Activated T-cell treated with anti-CD3 and anti-CD28 coated beads for 24 hours (primary cell): ENCODE measurements at places on chromosomes 7 and 10.

GRCh38 chr10:89301232-89301631 lies 614 bp upstream of the IFIT2 start:
- DNase-seq = no peak

DNA sequence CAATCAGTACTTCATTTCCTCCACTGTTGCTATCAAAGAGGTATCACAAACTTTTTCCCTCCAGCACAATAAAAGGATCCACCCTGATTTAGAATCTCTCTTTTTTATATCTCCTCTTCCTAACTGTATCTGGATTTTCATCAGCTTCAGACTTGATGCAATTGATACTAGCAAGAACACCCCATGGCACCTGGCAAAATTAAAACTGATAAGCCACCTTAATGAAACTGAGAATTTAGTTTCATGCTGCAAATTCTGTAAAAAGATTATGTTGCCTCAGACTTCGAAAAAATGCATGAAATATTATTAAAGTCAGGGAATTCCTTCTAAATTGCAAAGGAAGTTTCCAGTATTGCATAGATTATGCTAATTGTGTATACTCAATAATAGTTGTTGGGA lies 277.0 kb downstream of the HDAC9 start:
- DNase-seq = no peak

DNA sequence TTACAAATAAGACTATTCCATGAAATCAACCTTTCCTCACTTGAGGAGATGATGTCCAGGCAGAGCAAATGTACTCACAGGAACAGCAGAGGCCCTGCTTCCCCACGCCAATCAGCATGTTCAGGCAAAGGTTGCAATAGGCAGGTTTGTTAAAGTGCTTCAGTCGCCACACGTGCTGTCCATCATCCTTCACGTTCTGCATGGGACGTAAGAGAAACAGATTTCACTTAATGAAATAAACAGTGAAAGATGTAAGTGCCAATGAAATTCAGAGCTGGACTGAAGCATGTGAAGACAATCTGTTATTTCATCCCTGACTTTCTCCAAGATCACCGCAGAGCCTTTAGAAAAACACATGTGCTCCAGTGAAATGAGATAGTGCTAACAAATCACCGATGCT lies 217.4 kb downstream of the DGKB start:
- no peak for DNase-seq

DNA sequence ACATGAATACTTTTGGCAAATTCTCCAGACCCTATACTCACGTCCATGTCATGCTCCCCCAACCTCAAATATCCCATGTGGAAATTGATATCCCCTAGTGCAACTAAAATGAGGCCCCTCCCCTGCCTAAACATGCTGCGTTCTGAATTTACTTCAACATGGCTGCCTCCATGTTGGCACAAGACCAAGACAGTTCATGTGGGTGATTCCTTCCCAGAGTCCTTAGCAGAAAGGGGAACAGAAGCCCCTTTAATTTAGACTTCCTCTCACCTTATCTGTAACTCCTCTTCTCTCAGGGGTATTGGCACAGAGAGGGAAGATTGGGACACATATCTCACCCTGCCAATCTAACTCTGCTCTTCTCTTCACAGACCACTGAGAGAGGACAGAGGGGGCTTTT lies 24.5 kb upstream of the SLC26A3 start:
- DNase-seq = no peak

- DNase-seq = no peak
These were observed 94.3 kb downstream of the PRPF18 start for GRCh38 chr10:13681095-13681494.

DNA sequence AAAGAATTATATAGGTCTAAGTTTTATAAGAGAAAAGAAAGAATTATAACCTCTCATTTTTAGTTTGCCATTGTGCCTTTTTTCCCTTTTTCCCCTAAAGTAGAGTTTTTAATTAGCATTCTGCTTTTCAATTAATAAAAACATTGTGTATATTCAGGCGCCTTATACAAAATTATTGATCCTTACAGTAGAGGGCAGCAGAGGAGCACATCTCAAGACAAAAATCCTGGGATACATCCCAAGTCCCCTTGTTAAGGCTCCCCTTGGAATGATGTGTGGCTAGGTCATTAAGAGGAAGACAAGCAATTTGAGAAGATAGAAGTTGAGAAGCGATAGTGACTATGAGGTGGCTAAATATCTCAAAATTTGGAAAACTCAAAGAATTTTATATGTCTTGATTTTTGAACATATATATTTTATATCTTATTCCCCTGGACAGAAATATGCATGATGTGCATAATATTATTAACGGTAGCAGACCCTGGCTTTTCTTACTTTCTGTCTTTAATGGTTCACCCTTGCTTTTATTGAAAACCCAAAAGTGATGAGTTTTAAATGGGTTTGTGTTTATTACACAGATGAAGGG lies 19.1 kb upstream of the TPK1 start:
- DNase-seq = no peak

- DNase-seq = no peak
These were observed 31.0 kb downstream of the PPIF start for GRCh38 chr10:79378383-79378646.

DNA sequence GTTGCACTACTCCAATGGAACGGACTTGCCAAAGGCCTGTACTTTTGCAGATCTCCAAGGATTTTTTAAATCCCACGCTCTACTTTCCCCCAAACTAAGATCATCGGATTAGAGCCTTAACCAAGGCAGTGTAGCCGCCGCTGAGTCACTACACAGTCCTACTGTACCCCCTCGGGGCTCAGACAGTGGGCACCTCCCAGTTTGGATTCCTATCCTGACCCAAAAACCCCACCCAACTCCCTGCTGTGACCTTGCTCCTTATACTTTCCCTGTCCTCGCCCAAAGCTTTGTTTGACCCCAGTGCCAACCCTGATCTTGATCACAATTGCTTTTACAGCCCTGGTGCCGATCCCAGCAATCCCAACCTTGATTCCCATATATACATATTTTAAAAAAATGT lies 17.5 kb upstream of the PLAU start:
- no peak for DNase-seq
